ENCODE measurements at places on chromosomes 7 and 10.

GRCh38 chr10:24821986-24822385 is 98.3 kb upstream of the ARHGAP21 start:
- DNase-seq, result no peak

GRCh38 chr7:96026611-96027010 is 254.3 kb downstream of the DYNC1I1 start:
- no peak for DNase-seq

- no peak for DNase-seq
Observed at GRCh38 chr10:49631975-49632374, 18.1 kb downstream of the CHAT start.

DNA sequence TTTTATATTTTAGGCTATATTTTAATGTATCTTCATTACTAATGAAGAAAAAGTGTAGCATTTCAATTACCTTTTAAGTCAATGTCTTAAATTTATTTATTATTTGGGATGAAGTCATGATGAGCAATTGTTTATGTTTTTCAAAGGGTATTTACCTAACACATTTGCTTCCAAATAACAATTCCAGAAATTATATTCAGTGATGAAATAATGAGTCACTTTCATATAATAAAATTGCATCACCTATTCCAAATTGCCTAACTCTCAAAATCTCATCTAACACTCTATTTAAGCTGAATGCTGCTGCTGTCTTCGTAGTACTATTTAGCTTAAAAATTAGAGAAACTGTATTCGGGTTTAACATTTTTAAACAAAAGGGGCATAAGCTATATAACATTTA is 97.7 kb downstream of the PRKG1 start:
- DNase-seq, result no peak

- DNase-seq, result no peak
Observed at GRCh38 chr10:48772059-48772458, 87.4 kb downstream of the WDFY4 start.

DNA sequence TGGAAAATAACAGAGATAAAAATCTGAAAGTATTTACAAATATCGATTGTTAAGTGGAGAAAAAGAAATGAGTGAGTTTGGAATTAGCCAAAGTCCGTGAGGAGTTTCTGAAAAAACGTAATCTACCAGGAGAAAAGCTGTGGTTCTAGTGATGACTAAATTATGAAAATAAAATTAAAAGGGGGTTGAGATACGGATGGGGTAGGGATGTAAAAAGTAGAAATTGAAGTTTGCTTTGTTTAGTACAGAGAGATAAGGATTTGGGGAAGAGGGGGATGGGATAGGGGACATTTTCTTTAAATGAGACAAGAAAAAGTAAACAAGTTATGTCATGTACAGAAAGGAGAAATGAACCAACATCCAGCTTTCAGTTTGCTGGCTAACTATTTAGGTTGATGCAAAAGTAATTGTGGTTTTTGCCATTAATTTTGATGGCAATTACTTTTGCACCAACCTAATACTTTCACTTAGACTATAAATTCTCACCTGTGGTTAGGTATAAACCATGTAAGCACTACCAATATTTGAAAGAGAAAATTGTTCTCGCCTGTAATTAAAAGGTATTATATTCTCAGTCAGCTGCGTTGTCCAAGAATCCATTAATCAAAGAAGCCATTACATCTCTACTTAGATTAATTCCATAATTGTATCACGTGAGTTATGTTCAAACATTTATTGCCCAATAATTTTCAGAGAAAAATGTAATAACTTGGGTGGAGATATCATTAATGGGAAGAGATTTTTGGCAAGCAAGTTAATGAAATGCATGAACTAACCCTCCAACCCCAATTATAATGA is 143.0 kb upstream of the NRP1 start:
- DNase-seq, result no peak

GRCh38 chr7:2317556-2318293 is 3.5 kb upstream of the SNX8 start:
- no peak for DNase-seq

- no peak for DNase-seq
Observed at GRCh38 chr10:22894714-22895113, 33.1 kb upstream of the ARMC3 start.

- no peak for DNase-seq
Observed at GRCh38 chr10:4662576-4663161, 163.3 kb upstream of the AKR1E2 start.

GRCh38 chr10:29804025-29804852 is 169.5 kb upstream of the SVIL start:
- no peak for DNase-seq

GRCh38 chr7:38411404-38411803 is 138.0 kb upstream of the TARP start:
- no peak for DNase-seq

DNA sequence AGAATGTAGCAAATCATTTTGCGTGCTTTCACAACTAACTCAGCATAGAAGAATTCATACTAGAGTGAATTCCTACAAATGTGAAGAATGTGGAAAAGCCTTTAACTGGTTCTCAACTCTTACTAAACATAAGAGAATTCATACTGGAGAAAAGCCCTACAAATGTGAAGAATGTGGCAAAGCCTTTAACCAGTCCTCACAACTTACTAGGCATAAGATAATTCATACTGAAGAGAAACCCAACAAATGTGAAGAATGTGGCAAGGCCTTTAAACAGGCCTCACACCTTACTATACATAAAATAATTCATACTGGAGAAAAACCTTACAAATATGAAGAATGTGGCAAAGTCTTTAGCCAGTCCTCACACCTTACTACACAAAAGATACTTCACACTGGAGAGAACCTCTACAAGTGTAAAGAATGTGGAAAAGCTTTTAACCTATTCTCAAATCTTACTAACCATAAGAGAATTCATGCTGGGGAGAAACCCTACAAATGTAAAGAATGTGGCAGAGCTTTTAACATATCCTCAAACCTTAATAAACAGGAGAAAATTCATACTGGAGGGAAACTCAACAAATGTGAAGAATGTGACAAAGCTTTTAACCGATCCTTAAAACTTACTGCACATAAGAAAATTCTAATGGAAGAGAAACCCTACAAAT is 40.8 kb downstream of the ZNF107 start:
- no peak for DNase-seq

All from NCI-H187 treated with DMSO at 0.1 percent for 48 hours (cell line).